ENCODE measurements at places on chromosomes 2 and 18. TPM values are rescaled to one million over a fixed set of nuclear protein-coding genes. Genes with fewer than 3 reads are reported as not detected.

CDCA7 gene
- 1.3 TPM for total RNA-seq

ST8SIA3 gene
- 0.55 TPM for total RNA-seq

DDX18 gene
- 18.5 TPM for total RNA-seq

ABCG8 gene
- total RNA-seq: not detected

NEB gene
- 0.72 TPM for total RNA-seq

WDR12 gene
- total RNA-seq: not detected

UGT1A10 gene
- total RNA-seq: 2.0 TPM

AQP12B gene
- total RNA-seq: not detected

GRHL1 gene
- 3.2 TPM for total RNA-seq

TRIM43 gene
- total RNA-seq: not detected

LRP2 gene
- 0.92 TPM for total RNA-seq

COL5A2 gene
- total RNA-seq: 468 TPM

DNAJC5G gene
- total RNA-seq: not detected

SKOR2 gene
- total RNA-seq: not detected

GKN2 gene
- 16.5 TPM for total RNA-seq

TMEM214 gene
- total RNA-seq: 150 TPM

ABCG5 gene
- total RNA-seq: not detected

SETBP1 gene
- total RNA-seq: 29.2 TPM

TUBA4B gene
- total RNA-seq: not detected

KLHL41 gene
- not detected for total RNA-seq

IL1RN gene
- not detected for total RNA-seq

TYMS gene
- 6.7 TPM for total RNA-seq

FER1L5 gene
- not detected for total RNA-seq

LIPG gene
- 2.9 TPM for total RNA-seq

ST6GAL2 gene
- not detected for total RNA-seq

LOXHD1 gene
- 0.45 TPM for total RNA-seq

RFX8 gene
- total RNA-seq: not detected

MC4R gene
- total RNA-seq: 0.73 TPM

CYP20A1 gene
- 11.7 TPM for total RNA-seq

CCDC141 gene
- total RNA-seq: 0.58 TPM

CNNM3 gene
- total RNA-seq: 107 TPM
